ENCODE measurements at places on chromosomes 13 and 19.

DNA sequence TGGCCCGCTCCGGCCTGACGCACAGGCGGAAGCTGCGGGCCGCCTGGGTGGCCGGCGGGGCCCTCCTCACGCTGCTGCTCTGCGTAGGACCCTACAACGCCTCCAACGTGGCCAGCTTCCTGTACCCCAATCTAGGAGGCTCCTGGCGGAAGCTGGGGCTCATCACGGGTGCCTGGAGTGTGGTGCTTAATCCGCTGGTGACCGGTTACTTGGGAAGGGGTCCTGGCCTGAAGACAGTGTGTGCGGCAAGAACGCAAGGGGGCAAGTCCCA, 4.4 kb downstream of the FFAR1 start:
- no peak for DNase-seq

GRCh38 chr13:26590951-26591350, 33.5 kb downstream of the WASF3 start:
- no peak for DNase-seq

DNA sequence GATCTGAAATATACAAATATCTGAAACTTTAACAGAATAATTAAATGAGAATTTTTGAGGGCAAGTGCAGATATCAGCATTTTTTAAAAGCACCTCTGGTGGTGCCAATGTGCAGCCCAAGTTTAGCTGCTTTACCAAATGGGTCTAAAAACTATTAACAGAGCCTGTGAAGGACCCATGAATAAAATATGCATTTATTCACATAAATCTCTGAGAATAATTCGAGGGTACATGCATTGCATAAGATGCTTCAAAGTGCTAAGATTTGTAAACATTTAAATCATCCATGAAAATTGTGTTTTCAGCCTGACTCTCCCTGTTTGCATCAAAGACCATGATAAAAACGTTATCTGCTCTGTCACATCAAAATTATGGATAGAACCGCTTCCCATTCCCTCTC, 47.1 kb upstream of the TNFSF11 start:
- no peak for DNase-seq

DNA sequence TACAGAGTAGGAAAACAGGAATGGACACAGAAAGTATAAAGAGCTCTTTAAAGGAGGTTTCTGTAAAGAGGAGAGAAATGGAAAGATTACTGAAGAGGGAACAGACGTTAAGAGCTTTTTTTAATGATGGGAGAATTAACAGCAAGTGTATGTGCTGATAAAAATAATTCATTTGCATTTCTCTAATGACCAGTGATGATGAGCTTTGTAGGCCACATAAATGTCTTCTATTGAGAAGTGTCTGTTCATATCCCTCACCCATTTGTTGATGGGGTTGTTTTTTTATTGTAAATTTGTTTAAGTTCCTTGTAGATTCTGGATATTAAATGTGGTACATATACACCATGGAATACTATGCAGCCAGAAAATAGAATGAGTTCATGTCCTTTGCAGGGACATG, 40.0 kb downstream of the MYO16 start:
- DNase-seq: no peak

GRCh38 chr13:23541221-23541824, 28.9 kb upstream of the TNFRSF19 start:
- DNase-seq: no peak

DNA sequence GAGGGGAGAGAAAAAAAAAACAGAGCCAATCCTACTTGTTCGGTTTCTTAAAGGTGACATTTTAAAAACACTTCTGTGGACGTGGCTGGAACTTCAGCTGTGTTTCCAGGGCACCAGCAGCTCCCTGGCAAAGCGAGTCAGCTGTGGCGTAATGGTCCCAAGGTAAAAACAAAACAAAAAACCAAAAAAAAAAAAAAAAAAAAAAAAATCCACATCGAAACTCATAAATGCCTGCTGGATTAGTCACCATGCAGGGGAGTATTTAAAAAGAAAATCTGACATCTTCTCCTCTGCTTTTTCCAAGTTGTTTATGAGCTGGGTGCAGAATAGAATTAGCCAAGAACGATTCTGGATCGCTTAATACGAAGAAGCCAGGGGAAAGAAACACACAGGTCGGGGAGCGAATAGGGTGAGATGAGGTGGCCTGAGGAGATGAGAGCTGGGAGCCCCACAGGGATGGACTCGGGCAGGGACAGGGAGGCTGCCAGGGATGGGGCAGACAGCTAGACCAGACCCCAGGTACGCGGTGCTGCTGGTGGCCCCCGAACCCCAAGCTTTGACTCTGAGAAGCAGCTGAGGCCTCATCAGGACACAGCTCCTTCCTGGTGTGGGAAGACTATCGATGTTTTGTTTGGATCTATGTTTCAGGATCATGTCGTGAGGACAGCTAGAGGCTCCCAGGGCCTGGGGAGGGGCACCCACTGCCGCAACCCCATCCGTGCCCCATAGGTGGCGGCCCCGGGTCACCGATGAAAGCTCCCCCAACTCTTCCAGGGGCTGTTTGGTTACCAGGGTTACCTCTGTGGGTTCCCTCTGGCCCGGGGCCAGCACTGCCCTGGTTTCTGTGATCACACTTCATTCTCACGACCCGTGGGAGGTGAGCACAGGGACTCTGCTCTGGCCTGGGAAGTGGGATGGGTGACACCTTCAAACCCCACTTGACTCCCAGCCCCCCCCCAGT, 3.1 kb upstream of the CTXN1 start:
- no peak for DNase-seq
